AML-193 (cell line): ENCODE measurements at places on chromosomes 1 and 21.

- DNase-seq = no peak
These were observed 62.5 kb downstream of the CD58 start for GRCh38 chr1:116508085-116508983.

- peak; percentile 62 for DNase-seq
These were observed 14.0 kb downstream of the HSF2BP start for GRCh38 chr21:43645136-43645891.

DNA sequence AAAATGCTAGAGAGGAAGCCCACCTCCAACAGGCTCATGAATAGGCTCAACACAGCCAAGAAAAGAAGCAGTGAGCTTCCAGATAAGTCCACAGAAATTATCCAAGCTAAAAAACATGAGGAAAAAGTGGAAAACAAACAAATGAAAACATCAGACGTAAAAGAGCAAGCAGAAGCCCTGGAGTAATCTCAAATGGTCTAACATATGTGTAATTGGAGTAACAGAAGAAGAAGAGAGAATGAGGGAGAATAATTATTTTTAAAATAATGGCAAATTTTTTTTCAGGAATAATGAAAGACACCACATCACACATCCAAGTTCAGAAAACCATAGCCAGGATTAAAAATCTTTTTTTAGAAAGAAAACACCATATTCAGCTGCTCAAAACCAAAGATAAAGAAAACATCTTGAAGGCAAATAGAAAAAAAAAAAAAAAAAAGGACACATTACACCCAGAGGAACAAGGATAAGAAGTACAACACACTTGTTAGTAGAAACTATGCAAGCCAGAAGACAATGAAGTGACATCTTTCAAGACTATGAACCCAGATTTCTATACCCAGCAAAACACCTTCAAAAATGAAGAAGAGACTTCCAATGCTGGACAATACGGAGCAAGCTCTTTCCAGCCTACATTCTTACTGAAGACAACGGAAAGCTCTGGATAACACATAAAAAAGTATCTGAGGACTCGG, 10.6 kb upstream of the SUMO3 start:
- DNase-seq = no peak

- DNase-seq = peak; percentile 93
These were observed 37.0 kb downstream of the NUAK2 start for GRCh38 chr1:205284420-205285144.

DNA sequence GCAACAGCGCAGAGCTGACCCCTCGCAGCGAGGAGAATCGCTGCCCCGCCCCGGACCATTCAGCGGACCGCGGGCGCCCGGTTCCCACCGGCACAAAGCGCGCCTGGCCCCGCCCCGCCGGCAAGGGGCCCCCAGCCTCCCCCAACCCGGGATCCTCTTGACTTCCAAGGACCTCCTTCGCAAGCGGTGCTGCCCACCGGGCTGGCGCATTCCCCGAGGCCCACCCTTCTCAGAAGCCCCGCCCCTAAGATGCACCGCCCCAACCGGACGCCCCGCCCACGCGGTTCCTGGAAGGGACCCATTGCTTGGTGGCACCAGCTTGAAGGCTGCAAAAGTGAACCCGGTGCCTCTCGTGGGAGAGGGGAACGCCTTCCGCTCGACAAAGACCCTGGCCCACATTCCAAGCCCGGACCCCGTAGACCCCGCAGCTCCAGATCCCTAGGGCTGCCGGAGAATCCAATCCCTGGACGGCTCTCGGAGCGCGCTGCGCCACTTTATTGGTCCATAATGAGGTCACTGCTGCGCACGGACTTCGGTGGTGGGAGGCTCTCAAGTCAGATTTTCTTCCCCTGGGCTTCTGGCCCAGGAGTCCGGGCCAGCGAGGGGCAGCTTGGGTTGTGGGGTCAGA, 2.0 kb downstream of the HES3 start:
- DNase-seq = no peak
